Iris pigment epithelial cell (primary cell): ENCODE measurements at places on chromosomes 1 and 21.

GRCh38 chr1:214958486-214958885, 124.1 kb upstream of the KCNK2 start:
- peak; percentile 22 for DNase-seq

DNA sequence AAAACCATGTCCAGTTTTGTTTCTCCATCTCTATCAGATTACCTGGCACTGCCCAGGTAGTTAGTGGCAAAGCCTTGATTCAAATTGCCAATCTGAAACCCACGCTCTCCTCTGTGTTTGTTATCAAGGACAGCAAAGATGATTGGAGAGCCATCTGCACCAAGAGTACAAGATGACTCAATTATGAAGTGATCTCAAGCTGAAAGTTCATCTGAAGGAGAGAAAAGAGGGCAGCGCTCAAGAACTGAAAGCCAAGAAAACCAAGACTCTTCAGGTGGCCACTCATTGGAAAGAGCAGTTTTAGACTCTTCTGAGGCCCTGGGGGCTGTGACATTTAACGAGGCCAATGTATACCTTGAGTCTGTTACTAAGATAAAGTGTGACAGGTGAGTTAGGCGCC, 13.8 kb downstream of the RXRG start:
- DNase-seq: no peak

DNA sequence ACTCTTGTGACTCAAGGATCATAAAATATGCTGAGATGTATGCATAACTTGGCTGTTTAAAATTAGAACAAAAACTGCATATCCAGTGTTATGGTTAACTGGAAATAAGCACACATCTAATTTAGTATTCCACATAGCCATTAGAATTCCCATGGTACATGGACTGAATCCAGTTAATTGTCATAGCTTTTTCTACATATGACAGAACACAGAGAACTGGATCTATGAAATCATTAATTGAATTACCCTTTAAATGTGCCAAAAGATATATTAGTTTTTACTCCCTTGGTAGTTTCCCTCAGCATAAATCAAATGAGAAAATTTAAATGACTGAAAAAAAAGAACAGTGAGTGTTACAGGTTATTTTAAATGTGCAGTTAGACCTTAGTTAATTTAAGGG, 395.9 kb downstream of the NCAM2 start:
- no peak for DNase-seq

DNA sequence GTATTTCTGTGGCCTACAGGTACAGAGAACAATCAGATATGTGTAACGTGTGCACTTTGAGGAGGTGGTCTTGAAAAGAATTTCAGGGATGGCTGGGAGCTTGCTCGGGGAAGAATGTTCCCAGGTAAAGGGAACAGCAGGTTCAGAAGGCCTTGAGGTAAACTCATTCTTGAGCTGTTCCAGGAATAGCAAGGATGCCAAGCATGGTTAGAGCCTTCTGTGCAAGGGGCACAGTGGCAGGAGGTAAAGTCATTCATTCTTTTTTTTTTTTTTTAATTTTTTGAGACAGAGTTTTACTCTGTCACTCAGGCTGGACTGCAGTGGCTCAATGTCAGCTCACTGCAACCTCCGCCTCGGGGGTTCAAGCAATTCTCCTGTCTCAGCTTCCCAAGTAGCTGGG, 10.0 kb downstream of the UBE4B start:
- no peak for DNase-seq

DNA sequence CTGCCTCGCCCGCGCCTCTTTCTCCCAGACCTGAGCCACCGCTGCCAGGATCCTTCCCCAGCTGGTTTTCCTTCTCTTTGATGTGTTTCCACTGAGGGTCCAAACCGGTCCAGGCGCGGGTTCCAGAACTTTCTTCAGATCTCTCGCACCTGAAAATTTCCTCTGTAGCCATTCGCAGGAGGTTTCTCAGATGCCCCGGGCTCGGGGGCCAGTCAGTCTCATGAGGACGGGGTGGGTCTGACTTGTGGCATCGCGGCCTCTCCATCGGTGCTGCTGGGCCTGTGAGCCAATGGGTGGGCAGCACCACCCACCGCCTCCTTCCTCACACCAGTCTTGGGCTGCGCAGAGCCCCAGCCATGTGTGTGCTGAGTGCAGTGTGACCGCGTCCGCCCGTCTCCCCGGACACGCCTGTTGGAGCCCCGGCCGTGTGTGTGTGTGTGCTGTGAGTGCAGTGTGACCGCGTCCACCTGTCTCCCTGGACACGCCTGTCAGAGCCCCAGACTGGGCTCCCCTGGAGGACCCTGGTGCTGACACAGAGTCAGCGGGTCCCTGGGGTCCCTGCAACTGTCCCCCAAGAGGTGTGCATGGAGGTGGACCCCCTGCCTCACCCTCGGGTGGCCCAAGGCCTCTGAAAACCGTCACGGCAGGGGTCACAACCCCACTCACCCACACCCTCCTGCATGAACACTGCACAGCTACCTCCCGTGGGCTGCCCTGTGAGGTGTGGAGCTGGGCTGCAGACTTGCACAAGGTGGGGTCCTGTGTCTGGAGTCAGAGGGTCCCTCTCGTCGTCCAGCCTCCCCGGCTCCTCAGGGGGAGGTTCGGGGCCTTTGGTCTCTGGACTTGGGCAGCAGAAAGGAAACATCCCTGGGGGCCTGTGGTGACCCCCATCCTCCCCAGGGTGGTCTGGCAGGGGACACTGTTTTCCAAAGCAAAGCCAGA, 20.2 kb downstream of the COL18A1 start:
- no peak for DNase-seq

DNA sequence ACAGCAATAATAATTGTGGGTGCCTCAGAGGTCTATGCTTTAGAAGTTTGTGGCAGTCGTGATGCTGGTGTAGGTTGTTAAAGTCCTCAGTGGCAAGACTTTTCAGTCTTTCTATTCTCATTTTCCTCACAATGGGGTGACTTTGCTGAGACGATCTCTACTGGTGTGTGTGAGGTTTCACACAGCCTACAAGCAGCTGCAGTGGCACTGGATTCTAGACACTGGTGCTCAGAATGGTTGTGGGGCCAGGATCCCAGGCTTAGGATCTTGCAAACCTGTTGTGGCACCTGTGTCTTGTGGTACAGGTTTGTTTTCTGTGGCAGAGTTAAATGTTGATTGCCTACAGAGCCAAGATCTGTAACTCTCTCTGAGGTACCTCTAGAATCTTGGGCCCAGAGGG, 581.2 kb downstream of the PTPRC start:
- no peak for DNase-seq

GRCh38 chr1:103461161-103462105, 64.1 kb upstream of the RNPC3 start:
- DNase-seq: peak; percentile 20

DNA sequence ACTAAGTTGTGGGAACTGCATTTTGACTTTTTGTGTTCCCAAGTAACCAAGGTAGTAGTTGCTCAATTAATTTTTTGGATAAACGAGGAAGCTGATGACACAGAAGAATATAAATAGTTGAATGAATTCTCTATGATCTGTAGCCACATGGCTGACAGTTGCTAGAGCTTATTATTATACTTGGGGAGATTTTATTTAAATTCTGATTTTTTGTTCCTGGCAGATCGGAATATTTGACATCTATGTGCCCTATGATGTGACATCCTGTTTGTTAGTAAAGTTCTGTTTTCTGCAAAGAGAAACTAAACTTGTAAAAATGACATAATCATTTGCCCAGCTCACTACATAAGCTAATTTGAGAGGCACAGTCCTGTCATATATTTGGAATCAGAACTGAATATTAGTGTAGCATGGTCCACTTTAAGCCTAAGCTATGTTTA, 9.7 kb upstream of the LYST start:
- no peak for DNase-seq

DNA sequence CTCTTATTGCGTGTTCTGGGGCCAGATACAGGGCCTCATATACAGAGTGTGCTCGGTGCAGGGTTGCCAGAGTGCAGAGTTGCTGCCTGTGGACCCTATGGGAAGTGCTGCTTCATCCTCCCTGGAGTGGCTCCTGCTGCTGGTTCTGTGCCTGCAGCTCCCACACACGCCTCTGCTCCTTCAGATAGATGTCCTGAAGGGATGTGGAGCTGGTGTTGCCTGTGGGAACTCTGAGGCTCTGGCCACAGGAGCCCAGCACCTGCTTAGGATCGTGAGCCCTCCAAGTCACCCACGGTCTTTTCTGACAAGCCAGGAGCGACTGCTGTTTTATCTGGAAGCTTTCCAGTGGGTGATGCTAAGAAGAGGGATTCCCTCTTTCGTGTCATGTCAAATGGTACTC, 120.5 kb downstream of the CAMTA1 start:
- no peak for DNase-seq

GRCh38 chr1:111963985-111964738, 25.3 kb downstream of the KCND3 start:
- DNase-seq: no peak

- no peak for DNase-seq
Observed at GRCh38 chr1:36178471-36179219, 22.7 kb downstream of the MAP7D1 start.

- DNase-seq: peak; percentile 91
Observed at GRCh38 chr1:1554926-1555915, 14.8 kb upstream of the TMEM240 start.

DNA sequence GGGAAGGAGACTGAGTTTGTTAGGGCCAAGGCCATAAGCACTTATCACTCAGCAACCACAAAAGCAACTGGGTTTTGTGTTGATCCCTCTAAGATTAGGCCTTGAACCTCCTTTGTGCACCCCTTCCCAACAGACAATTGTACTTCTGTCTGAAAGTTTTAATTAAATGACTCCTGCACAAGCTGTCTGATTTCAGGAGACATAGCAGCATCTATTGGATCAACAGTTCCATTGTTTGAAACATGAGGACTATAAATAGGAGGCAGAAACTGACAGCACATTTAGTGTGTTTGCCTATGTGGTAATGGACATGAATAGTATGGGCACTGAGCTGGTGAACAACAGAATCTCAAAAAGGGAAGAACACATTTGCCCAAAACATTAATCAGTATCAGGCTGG, 167.3 kb upstream of the KCNJ6 start:
- no peak for DNase-seq

- no peak for DNase-seq
Observed at GRCh38 chr1:64811131-64811530, 66.3 kb downstream of the RAVER2 start.

- no peak for DNase-seq
Observed at GRCh38 chr1:6123083-6123482, 57.0 kb downstream of the CHD5 start.

DNA sequence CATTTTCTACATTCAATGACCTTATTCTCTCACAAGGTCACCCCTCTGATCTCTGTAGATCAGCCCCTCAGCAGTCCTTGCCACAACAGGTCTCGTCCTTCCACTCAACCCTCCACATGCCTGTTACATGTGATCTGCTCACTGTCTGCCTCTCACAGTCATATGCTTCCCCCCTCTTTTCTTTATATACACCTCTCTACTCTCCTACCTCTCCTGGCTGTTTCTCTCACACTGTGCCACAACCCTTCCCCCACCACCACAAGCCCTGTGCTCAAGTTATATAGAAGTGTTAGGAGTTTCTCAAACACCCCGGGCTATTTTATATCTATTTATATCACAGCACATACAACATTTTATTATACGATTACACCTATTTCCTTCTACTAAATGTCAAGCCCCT, 12.6 kb downstream of the B3GALNT2 start:
- DNase-seq: no peak

GRCh38 chr1:214372092-214372491, 91.1 kb downstream of the SMYD2 start:
- DNase-seq: no peak

DNA sequence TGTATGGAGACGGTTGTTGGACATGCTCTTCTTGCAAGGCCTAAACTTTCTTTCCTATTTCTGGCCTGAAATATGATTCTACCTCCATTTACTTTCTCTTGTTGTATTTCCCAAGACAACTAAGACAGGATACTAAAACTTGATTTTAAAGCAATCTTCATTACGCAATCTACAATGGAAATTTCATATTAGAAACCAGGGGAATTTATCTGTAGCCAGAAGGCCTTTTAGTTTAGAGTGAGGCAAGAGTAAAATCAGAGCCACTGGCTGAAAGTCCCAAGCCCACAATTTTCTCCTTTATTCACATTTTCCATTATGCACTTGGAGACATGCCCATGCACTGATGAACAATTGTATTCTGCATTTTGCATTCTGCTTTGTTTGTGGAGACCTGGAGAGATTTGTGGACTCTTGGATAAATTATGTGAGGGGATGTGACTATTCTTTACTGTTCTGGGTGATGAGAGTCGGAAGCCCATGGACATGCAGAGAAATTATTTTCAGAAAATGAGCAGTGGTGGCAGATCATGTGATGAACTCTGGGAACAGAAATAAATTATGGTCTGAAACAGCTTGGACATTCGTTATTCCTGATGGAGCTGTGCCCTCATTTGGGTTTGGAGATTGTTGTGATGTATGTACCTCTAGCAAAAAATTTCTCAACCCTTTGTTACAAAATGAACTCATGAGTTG, 336.8 kb downstream of the SEC16B start:
- DNase-seq: peak; percentile 71

DNA sequence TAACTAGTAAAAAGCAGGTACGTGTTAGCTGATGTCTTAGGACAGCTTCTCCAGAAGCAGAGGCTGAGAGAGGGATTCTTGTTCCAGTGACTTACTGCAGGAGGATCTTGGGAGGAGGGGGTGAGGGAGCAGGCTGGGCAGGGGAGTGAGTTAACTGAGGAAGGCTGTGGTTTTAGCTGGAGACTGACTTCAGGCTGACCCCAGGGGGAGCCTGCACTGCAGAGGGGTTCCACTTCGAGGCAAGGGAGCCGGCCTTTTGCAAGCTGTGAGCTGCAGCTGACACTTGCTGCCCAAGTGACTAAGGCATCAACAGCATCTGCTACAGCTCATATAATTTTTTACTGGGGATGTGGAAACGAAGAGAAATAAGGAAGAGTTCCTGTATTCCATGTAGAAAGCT, 50.4 kb upstream of the SOD1 start:
- DNase-seq: no peak
